ENCODE measurements at places on chromosomes 4 and X.

DNA sequence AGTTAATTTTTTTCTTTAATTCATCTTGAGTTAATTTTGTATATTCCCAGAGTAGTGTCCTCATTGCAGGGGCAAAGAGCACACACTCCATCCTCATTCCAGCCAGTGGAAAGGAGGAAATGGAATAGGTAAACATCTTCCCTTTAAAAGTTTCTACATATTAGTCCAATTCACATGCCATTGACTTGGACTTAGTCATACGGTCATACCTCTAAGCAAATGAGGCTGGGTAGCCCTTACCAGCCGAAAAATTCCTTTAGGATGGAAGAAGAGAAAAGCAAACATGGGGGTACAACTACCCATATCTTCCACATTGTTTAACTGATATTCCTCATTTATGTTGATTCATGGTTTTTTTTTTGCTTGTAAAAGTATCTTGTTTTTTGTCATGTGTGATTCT, 37.4 kb upstream of the NDP start:
- no peak for DNase-seq

DNA sequence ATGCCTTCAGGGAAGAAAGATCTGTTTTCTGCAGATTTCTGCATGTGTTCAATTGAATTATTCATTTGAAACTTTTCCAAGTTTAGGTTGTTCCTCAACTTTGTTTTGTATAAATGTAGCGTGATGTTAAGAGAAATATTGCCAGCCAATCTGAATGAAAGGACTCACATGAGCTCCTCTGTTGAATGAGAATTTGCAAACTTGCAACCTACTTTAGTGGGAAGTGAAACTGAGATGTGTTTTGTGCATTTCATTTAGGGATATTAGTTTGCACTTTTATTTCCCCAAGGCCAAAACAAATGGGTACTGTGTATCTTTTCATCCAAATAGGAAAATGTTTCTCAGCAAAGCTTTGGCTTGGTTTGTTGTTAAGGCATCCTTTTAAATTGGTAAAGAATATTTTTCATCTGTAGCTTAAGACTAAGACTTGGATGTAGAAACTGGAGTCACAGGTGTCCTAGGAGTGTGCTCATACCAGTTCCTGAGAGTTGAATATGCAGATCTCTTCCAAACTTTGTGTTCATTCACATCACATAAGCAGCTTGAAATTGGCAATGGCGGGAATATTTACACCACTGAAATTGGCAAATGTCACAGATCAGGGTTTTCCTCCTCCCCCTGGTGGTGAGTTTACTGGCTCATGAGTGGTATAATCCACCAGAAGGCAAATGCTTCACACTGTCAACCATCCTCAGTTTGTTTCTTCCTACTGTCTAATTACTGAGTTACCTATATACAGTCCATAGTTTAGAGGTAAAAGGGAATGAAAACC, 193.6 kb upstream of the BANK1 start:
- DNase-seq = no peak

- no peak for DNase-seq
Measured at GRCh38 chr4:70399319-70399718, 1.6 kb downstream of the OPRPN start.

DNA sequence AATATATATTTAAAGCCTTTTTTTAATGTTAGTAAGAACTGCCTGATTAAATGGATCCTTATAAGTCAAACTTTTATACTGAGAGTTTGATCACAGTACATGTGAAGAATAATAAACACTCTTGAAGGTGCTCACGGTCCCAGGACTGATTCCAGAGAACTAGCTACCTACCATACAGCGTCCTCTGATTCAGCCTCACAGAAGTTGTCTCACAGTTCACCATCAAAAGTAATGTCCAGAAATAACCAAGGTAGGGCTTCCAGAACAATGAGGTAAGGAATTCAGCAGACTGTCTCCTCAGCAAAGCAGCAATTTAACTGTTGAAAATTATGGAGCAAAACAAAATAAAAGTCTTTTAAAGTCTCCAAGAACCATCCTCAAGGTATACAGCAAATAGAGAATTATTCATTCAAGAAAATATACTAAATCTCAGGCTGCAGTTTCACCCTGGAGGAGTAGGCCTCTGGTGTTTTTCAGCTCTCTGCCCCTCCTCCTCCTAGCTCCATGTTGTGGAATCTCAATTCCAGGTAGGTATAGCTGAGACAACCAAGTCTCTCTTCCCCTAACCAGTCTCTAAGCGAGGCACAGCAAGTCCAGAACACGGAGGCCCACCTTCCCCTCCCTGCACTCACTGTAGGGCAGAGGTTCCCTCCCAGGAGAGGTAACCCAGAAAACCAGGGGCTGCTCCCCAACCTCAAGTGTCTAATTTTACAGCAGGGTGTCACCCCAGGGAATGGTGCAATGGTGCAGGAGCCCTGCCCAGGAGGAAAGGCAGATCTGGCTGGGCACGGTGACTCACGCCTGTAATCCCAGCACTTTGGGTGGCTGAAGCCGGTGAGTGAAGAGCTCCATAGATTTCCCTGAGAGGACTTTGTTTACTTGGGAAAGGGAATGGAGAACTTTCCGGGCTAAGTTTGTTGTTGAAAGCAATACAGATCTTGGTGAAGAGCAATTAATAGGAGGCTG, 28.6 kb downstream of the FAM241A start:
- DNase-seq = no peak

DNA sequence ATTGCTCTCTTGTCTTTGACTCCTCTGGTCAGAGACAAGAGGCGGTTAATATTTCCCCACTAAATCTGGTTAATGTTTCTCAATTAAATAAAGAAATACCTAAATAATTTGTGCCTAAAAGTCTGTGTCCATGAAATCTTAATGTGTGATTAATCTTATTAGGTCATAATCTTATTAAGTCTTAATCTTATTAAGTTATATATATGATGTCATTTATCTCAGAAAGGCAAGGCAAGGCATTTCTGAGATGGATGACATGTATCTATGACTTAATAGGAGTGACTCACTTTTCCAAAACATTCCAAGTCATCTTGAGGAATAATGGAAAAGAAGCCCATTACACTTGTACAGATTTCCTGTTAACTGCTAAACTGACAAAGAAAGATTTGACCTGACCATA, 74.7 kb downstream of the TRAM1L1 start:
- DNase-seq = no peak

GRCh38 chrX:47556045-47556623, 4.9 kb upstream of the ARAF start:
- peak; percentile 75 for DNase-seq

DNA sequence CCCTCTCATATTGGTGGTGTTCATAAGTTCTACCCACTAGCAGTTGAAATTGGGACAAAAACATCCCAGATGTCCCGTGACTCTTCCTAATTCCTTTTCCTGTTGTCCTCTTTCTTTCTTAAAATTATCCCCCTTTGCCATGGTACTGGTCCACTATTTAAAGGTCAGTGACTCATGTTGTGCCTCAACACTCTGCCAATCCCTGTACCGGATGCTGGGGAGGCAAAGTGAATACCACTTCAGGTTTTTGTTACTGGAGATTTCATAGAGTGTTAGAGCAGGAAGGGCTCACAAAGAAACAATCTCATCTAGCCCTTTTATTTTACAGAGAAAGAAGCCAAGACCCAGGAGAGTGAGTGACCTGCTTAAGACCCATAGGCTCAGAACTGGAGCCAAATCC, 24.6 kb downstream of the SEPTIN11 start:
- DNase-seq = no peak

GRCh38 chrX:49067285-49068120, 6.3 kb downstream of the PRAF2 start:
- DNase-seq = no peak

DNA sequence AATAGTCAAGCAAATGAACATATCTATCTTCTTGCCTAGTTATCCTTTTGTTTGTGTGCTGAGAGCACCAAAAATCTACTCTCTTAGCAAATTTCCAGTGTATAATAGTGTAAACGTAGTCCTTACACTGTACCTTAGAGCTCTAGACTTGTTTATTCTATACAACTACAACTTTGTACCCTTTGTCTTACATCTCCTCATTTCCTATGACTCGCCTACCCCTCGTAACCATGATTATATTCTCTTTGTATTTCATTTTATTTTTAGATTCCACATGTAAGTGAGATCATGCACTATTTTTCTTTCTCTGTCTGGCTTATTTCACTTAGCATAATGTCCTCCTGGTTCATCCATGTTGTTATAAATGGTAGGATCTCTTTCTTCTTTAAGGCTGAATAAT, 37.6 kb downstream of the MAGEB5 start:
- DNase-seq = no peak

DNA sequence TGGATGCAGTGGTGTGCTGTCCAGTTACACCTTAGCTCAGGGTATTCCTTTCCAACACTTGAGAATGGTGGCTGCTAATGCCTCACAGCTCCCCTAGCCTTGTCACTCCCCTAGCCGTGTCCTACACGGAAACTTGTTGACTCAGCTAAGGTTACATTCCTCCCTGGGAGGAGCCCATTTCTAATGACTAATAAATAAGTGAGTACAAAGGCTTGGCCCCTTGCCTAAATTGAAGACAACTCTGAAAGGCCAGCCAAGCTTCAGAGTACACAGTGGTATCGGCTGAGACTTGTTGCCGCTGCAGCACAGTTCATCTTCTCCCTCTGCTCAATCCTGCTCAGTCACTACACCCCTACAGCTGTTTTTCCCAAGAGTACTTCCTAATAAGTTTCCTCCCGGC, 21.2 kb upstream of the SLC25A31 start:
- DNase-seq = no peak

DNA sequence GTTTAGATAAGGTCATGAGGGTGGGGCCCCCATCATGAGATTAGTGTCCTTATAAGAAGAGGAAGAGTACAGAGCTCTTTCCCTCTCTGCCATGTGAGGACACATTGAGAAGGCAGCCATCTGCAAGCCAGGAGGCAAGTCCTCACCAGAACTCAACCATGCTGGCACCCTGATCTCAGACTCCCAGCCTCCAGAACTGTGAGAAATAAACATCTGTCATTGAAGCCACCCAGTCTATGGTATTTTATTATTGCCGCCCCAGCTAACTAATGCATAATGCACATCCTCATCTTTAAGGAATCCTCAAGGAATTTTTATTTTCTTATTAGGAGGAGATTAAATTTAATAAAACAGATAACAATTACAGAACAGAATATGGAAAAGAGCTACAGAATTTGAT, 16.7 kb upstream of the EXOSC9 start:
- no peak for DNase-seq

Measured in effector memory CD4-positive, alpha-beta T cell (primary cell).